Fibroblast of upper back skin (primary cell): ENCODE measurements at places on chromosomes 6 and 20.

GRCh38 chr6:156910938-156911337 is 133.8 kb downstream of the ARID1B start:
- peak; percentile 27 for DNase-seq

DNA sequence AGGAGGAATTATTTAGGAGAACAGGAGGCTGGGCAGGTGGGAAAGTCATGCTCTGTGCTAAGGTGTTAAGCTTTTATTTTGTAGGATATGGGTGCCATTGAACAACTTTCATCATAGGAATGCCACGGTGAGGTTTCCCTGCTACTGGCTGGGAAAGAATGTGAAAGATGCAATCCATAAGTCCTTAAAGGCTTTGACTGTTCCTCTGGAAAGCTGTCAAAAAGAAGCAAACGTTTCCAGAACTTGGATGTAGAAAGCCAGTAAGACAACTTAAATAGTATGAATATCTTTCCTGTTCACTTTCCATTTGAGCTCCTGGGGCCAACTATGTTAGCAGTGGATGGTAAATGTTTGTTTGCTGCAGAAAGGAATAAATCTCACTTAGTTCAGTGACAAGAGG is 574.4 kb downstream of the RNF144B start:
- DNase-seq: no peak

DNA sequence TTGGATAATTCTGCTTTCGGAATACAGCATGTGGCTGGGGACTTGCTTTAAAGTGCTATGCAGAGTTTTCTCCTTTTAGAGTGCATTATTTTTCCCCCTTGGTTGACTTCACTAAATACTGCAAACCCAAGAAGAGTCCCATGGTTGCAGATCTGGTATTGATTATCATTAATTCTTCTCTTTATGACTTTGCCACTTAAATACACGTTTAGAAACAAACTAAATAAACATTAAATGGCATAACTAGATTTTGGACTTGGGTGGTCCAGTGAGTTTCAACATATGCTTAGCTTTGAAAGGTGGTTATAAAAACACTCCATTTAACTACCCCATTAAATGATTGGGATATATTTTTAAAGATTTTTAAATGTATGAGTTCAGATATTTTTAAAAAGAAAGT is 279.2 kb downstream of the SOX4 start:
- DNase-seq: no peak

- DNase-seq: peak; percentile 11
Observed at GRCh38 chr20:23410916-23411695, 10.2 kb downstream of the NAPB start.

GRCh38 chr6:151071295-151071694 is 168.5 kb upstream of the AKAP12 start:
- peak; percentile 70 for DNase-seq
